ENCODE measurements at places on chromosomes 1 and 21. TPM values are rescaled to one million over a fixed set of nuclear protein-coding genes. Genes with fewer than 3 reads are reported as not detected.
A peak's percentile ranks its signal among the peaks of the same experiment; 100 is the strongest.

The NT5C1A gene
- not detected for total RNA-seq

The CHI3L1 gene
- not detected for total RNA-seq

The RNU1-3 gene
- total RNA-seq, result 1,905 TPM

The PPM1J gene
- total RNA-seq, result 1.3 TPM

The NMNAT2 gene
- total RNA-seq, result 0.26 TPM

The SLC9C2 gene
- not detected for total RNA-seq

DNA sequence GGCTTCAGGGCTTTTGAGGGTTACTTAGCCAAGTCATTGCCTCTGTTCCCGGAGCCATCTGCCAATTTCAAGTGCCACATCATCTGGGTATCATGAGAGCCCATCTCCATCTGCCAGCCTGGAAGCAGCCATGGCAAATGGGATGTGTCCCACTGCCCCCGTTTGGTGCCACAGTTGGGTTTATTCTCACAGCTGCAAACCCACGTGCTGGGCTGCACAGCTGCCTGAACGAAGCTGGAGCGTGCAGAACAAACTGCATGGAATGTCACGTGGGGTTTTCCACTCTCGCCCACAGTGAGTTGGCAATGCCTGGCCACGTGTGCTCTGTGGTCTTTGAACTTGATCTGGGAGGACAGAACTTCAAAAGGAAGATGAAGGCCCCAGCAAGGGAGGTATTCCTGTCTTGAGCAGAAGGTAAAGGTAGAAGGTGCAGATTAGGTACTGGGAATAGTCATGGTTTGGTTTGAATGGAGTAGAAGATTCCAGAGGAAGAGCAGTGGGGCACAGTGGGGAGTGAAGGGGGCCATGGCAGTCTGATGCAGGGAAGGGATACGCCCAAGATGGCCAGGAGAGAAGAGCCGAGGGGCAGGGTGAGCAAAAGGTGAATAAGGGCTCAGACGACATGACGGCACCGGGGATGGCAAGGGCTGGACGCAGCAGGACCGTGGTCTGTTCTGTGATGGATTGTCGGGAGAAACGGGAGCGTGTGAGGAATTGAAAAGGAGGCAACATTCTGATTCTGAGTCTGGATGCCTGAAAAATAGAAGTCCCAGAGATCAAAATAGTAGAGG, 222.0 kb downstream of the KAZN start:
- no peak for DNase-seq

- no peak for DNase-seq
Measured at GRCh38 chr1:58971629-58972140, 187.8 kb upstream of the JUN start.

GRCh38 chr1:221697923-221698425, 43.9 kb downstream of the DUSP10 start:
- DNase-seq, result no peak

DNA sequence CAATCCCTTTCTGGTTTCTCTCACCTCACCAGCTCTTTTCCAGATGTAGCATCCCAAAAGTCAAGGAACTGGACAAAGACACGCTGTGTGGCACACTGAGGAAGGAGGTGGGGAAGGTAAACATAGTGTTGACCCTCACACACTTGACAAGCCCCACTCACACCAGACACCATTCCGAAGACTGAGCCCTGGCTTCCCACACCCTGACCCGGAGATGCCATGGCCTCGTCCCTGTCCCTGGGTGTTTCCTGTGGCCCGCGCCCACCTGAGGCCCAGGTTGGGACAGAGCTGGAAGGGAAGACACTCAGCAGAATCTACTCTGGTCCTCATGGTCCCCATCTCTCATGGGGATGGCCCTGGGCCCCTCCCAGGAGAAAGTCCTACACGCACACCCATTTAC, 16.4 kb downstream of the VWA5B1 start:
- DNase-seq, result no peak

DNA sequence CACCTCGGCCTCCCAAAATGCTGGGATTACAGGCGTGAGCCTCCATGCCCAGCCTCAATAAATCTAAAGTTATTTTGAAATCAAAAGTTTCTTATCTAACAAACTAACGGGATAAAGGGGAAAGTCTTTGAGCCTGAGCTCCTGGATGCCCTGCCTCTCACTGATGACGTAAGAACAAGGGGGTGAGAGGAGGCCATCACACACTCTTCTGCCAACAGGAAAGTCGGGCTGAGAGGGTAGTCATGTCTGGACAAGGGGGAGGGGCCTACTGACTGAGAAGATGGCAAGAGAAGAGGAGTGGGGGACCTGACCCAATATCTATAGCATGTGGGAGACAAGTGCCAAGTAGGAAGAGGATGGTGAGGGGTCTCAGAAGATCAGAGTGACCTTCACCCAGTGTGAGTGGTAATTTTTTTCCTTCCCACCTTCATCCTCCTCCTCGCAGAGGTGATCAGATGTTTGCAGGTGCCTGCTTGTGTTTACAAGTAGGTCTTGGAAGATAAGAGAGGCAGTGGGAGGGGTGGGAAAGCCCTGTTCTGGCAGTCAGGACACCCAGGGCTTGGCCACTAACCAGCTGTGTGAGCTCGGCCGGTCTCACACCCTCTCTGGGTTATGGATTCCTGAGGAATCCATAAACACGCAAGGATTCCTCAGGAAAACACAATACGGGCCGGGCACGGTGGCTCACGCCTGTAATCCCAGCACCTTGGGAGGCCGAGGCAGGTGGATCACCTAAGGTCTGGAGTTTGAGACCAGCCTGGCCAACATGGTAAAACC, 9.6 kb downstream of the UQCRHL start:
- no peak for DNase-seq

DNA sequence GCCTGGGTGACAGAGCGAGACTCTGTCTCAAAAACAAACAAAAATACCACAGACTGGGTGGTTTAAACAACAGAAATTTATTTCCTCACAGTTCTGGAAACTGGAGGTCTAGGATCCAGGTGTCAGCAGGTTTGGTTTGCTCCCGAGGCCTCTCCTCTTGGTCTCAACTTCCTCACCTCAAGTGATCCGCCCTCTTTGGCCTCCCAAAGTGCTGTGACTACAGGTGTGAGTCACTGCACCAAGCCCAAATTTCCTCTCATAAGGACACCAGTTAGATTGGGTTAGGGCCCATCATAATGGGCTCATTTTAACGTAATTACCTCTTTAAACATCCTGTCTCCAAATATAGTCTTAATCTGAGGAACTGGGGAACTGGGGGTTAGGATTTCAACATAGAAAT, 35.5 kb downstream of the MFSD2A start:
- no peak for DNase-seq

DNA sequence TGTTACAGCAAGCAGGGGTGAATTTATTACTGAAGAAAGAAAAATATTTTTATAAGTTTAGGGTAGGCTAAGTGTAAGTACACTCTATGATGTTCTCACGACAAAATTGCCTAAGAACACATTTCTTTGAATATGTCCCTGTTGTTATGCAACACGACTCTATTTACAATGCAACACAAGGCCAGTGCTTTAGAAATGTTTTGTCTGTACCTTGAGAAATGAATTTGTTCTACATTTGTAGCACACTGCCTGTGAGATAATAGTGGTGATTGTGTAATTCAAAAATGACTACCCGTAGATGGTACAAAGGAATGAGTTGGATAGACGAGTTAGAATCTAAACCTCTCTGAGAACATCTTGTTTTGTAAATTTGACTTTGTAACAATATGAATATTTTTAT, 63.7 kb upstream of the IGSF5 start:
- DNase-seq, result no peak

GRCh38 chr1:67432745-67433144, 2.5 kb upstream of the SERBP1 start:
- no peak for DNase-seq

GRCh38 chr1:242787968-242788367, 263.5 kb upstream of the PLD5 start:
- no peak for DNase-seq

GRCh38 chr1:166884971-166885370, 8.9 kb upstream of the TADA1 start:
- DNase-seq, result no peak

- no peak for DNase-seq
Measured at GRCh38 chr1:213997038-213997771, 9.4 kb downstream of the PROX1 start.

DNA sequence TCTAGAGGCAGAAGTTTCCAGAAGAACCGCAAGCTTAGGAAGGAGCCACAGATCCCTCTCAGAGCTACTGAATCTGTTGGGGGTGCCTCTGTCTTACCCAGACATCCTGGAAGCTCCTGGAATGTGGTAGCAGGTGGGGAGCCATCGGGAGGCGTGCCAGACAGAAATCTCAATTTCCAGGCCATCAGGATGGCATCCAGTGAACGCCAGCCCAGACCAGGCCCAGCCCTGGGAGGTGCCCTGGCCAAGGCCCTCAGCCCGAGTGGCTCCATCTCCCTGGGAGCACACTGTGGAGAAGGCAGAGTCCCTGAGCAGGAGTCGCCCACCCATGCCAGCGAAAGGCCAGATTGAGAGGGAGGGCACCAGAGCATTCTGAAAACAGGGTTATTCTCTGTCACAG, 2.5 kb downstream of the ABCA4 start:
- DNase-seq, result no peak

DNA sequence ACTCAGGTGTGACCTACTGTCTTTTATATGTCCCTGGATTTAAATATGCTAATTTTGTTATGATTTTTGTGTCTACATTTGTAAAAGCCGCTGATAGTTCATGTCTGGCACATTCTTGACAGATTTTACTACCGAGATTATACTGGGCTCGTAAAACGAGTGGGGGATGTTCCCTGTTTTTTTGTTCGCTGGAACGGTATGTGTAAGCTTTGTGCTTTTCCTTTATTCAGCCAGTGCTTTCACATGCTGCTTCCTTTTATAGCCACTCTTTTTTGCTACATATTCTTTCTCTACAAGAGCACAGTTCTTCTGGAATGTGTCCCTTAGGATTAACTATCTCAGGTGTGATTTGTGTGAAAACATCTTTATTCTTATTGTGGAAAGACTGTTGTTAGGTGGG, 46.6 kb downstream of the ADARB1 start:
- DNase-seq, result no peak

DNA sequence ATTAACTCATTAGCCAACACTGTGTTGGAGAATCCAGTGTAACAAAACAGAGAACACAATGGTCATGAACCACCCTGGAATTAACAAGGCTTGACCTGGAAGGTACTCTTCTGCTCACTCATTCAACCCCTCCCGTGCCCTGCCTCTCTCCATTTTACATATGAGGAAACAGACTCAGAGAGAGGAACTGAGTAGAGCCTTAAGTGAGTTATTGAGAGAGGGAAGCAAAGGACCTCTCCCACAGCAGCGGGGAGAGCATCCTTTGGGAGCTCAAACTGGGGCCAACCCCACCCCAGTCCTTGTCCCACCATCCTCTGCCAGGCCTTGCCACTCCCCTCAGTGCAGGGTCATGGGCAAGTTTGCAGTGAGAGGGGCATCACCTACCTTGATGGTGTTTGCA, 1.4 kb downstream of the S100A12 start:
- no peak for DNase-seq

GRCh38 chr1:224805889-224806288, 123.6 kb upstream of the DNAH14 start:
- DNase-seq, result no peak

DNA sequence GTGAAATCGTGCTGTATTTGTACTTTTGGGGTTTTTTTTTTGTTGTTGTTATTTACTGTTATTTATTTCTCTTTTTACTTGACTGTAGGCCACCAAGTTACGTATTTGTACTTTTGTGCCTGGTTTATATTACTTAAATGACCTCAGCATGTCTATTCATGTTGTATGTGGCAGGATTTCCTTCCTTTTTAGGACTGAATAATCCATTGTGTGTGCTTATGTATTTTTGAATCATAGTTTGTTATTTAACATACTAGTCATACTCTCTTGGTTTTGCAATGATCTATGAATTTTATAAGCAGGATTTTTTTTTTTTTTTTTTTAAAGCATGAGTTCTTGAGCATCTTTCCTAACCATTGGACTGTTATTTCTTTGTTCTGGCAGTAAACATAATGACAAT, 51.2 kb downstream of the RNF2 start:
- DNase-seq, result no peak

DNA sequence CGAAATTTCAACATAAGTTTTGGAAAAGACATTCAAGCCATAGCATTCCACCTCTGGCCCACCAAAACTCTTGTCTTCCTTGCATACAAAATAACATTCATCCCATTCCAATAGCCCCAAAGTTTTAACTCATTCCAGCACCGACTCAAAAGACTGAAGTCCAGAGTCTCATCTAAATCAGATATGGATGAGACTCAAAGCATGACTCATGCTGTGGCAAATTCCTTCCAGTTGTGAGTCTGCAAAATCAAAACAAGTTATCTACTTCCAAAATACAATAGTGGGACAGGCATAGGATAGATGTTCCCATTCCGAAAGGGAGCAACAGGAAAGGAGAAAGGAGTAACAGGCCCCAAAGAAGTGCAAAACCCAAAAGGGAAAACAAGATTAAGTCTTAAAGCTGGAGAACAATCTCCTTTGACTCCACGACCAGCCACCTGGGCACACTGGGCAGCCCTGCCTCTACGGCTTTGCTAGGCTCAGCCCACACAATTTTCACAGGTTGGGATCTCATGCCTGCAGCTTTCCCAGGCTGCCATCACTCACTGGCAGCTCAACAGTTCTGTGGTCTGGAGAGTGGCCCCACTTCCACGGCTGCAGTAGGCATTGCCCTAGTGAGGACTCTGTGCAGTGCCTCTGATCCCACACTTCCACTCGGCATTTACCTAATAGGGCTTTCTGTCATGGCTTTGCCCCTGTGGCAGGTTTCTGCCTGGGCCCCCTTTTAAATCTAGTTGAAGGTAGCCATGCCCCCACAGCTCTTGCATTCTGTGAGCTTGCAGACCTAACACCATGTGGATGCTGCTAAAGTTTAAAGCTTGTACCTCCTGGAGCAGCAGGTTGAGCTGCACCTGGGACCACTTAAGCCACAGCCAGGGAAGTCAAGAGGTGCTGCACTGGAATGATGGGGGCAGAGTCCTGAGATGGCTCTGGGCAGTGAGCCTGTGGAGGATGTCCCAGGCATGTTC, 51.0 kb downstream of the RUNX3 start:
- DNase-seq, result no peak

GRCh38 chr1:16122350-16122881, 33.5 kb downstream of the EPHA2 start:
- no peak for DNase-seq

GRCh38 chr1:159993911-159994310, 37.9 kb downstream of the PIGM start:
- no peak for DNase-seq

- no peak for DNase-seq
Measured at GRCh38 chr1:230421481-230421880, 4.7 kb downstream of the PGBD5 start.

GRCh38 chr21:44428281-44428960, 26.9 kb upstream of the LRRC3 start:
- DNase-seq, result peak; percentile 18
